ENCODE measurements at places on chromosomes 1 and 21. TPM values are rescaled to one million over a fixed set of nuclear protein-coding genes. Genes with fewer than 3 reads are reported as not detected.

FCRL5 gene
- total RNA-seq: 0.13 TPM

ADSS2 gene
- 59.0 TPM for total RNA-seq

DNA sequence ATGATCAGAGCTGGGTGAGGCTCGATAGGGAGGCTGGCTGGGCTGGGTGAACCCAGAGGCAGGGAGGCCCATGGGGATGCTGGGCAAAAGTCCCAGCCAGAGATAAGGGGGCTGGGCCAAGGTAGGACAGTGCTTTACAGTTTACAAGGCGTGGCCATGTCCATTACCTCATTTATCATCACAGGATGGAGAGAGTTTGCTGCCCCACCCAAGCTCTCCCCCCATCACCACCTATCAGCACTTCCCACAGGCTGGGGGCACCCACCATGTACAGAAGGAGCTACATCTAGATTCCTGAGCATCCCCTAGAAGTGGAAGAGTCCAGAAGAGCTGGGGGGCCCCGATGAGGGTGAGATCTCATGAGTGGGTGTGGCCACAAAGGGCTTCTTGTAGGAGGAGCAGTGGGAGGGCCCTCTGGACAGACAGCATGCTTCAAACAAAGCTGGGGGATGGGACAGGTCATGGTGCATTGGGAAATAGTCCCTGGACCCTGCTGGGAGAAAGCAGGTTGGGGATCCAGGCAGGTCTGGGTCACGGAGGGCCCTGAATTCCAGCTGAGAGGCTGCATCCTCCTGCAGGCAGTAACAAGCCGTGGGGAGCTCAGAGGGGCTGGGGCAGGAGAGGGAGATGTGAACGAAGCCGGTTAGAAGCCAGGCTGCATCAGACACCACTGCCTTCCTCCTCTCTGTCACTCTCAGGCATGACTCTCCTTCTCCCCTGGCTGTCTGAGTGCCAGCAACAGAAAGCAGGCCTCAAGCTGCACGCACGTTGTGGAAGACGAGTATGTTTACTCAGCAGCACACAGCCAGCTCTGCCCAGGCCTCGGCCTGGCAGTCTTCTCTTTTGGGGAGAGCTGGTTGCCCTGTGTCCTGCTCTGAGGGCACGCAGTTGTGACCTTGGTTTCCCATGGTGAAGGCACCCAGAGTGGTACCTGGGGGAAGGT, 202.3 kb downstream of the HIVEP3 start:
- ATAC-seq: no peak

DNA sequence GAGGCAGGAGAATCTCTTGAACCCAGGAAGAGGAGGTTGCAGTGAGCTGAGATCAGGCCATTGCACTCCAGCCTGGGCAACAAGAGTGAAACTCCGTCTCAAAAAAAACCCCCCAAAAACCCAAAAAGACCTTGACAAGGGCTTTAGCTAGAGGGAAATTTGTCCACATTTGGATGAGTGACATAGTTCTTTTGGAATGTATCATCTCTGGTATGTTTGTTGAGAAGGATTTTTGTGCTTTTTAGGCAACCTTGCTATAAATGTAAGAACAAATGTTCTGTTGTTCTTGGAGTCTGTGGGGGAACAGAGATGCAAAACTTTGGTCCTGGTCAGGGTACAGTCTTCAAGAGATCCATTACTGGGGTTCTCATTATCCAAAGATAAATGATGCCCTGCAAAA, 28.9 kb downstream of the INAVA start:
- ATAC-seq: no peak

DNA sequence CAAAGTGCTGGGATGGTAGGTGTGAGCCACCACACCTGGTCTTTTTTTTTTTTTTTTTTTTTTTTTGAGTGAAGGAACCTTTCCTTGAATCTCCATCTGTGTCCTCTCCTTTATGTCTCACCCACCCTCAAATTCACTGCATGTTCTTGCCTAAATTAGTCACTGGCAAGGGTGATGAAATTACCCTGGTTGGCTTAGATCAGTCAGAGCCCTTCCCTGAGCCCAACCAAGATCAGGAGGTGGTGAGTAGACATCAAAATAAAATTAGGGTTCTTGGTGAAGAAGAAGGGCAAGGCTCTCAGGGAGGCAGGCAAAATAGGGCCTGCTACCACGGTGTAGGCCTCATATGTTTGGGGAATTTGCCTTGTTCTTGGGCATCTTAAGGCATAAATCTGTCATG, 5.3 kb upstream of the TNN start:
- no peak for ATAC-seq

Measured in gastroesophageal sphincter (tissue), 4 donors.